Calu3 (cell line): ENCODE measurements at places on chromosomes 5 and 9. TPM values are rescaled to one million over a fixed set of nuclear protein-coding genes. Genes with fewer than 3 reads are reported as not detected.

DNA sequence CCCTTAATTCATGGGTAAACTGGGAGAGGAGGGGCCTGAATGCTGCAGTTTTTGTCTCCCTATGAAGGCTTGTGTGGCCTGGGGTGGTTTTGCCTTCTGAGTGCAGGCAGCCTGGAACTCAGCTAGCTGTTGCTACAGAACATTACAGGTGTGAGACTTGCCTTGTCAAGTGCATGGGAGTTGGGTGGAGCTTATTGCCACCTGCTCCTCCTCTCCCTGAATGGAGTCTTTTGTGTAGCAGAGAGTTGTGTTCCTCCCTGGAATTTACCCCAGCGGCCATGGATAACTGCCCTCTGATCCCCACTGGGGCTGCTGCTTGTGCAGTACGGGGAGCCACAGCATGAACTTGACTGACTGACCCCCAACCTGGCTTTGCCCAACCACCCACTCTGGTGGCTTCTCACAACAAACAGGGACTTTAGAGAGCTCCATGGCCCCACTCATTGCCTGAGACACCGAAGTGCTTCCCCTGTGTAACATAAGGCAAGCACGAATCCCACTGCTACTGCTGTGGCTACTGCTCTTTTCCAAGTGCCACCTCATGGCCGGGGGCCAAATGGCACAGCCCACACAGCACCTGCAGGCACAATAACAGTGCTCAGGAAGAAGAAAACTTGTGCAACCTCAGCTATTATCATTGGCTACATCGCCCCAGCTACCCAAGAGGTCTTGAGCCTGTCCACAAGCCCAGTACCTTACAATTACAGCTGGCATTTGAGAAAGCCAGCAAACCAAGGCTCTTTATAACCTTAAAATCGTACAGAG is 942.9 kb downstream of the CDH18 start:
- peak; percentile 25 for DNase-seq

GRCh38 chr9:105259731-105260612 is 15.5 kb downstream of the SLC44A1 start:
- DNase-seq, result no peak

Gene LCN15
- not detected in 2 replicates for total RNA-seq

- DNase-seq, result no peak
Observed at GRCh38 chr5:131575660-131576227, 59.3 kb downstream of the RAPGEF6 start.

Gene ANKRD18A
- 19.5 and 27.3 TPM in 2 replicates for total RNA-seq

DNA sequence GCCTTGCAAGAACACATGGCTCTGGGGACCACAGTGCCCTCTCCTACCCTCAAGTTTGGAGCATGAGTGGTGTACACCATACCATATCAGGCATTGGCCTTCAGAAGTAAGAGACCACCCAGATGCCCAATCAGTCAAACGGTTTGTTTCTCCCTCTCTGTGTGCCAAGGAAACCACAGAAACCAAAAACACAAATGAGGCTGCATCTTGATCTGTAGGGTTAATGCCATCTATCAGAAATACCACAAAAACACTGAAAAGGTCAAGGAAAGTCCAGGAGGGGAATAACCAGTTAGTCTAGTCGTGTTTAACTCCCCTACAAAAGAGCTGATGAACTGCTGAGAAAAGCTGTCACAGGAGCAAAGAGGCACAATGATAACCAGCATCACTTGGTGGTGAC is 78.4 kb downstream of the INSYN2B start:
- DNase-seq, result no peak

Gene HRH2
- total RNA-seq, result not detected in 2 replicates

- peak; percentile 33 for DNase-seq
Observed at GRCh38 chr5:37696190-37697021, 143.4 kb downstream of the GDNF start.

DNA sequence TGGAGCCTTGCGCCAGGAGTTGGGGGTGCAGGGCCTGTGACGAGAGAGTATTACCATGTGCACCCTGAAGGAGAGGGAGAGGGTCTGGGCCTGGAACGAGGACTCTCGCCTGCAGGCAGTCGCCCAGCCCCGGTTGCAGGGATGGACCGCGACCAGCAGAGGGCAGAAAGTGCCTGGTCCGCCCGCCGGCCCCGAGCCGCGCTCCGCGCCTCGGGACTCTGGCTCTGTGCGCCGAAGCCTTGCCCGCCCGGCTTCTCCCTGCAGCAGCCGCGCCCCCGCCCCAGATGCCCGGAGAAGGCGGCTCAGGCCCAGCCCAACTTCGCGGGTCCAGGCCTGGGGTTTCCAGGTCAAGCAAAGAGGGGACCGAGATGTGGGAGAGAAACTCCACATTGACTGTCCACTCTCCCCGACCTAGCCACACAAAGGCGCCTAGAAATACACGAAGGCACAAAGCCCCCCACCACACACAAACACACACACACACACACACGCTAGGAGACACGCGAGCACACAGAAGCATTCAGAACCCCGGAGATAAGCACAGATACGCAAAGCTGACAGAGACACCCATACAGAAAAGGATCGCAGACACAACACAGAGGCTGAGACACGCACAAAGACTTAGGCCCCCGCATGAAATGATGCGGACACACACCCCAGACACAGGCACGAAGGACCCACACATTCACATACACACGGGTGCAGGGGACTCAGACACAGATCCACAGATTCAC is 2.0 kb upstream of the LMX1B start:
- DNase-seq, result peak; percentile 81

- DNase-seq, result no peak
Observed at GRCh38 chr5:36587354-36587753, 19.1 kb upstream of the SLC1A3 start.

DNA sequence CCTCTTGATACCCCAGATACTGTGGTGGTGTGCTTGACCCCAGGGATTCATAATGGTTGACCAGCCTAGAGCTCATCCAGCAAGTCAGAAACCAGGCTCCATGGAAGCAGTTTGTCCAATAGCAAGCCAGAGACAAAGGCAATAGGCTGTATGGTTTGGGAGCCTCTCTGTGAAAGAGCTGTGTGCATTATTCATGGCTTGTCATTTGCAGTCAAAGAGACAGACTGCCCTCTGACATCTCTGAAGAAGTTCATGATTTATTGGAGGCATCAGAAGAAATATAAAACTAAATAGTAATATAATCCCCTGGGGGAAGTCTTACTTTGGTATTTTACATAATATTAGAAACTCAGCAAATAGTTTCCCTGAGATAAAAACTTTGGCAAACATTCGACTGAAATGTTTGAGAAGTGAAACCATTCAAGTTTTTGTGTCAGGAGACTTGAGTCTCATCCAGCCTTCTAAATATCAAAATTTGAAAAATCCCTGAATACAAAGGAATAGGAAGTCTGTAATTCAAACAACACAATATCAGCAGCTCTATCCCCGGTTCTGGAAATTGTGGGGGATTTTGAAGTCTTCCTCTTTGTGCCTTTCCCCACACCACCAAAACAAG is 250.3 kb downstream of the ZSWIM6 start:
- no peak for DNase-seq

DNA sequence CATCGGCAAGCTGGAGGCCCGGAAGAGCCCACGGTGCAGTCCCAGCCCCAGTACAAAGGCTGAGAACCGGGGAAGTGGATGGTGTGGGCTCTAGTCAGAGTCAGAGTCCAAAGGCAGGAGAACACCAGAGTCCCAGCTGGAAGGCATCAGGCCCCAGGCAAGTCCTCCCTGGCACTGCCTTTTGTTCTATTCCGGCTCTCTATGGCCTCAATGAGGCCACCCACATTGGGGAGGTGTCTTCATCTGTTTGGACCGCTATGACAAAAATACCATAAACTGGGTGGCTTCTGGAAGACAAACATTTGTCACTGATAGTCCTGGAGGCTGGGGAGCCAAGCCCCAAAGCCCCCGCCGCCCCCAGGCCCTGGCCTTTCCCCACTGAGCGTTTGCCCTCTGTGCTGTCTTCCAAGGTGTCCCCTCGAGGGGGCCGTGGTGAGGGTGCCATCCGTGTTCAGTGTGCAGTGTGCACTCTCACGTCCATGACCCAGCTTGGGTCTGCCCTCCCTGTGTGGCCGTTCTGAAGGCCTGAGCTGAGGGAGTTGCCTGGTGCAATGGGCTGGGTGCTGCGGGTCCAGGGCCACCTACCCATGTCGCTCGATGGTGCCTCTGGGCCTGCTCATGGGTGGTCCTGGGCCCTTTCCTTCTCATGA is 99.1 kb upstream of the PPP1R26 start:
- no peak for DNase-seq

Gene PCDH12
- not detected in 2 replicates for total RNA-seq

Gene PCDHGA2
- total RNA-seq, result not detected in 2 replicates

GRCh38 chr9:93886911-93887310 is 68.2 kb downstream of the BARX1 start:
- DNase-seq, result no peak

DNA sequence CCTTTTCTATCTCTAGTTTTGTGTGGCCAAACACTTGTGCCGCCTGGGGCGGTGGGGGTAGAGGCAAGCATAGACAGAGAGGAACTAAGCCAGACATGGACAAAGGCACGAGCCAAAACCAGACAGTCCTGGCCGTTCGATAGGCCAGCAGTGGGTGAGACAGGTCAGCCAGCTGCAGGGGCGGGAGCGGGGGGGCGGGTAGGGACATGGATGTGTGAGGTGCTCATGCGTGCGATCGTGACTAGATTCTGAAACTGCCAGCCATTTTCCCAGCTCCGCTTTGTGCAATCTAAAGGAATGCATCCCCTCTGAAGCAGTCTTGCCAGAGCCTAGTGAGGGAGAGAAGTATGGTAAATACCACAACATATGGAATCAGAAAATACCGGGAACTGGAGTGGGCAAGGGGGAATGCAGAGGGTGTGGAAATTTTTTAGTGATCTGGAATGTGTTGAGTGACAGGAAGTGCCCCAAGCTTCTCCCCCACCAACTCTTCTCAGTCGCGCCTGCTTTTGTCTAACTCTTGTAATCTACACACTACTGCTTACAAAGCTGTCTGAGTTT is 111.9 kb downstream of the NR6A1 start:
- DNase-seq, result peak; percentile 71

- no peak for DNase-seq
Observed at GRCh38 chr9:25557645-25558300, 120.5 kb downstream of the TUSC1 start.

Gene SPACA9
- total RNA-seq, result 2.2 and 2.5 TPM in 2 replicates

GRCh38 chr9:113463418-113464285 is at the start of gene RGS3:
Gene RGS3 (plus strand): TSS chr9:113463727. CDS start chr9:113463803, 76 bp downstream.
- DNase-seq, result peak; percentile 83

GRCh38 chr9:93569621-93570174 is 6.7 kb upstream of the PHF2 start:
- DNase-seq, result no peak

- DNase-seq, result peak; percentile 75
Observed at GRCh38 chr5:95861221-95861863, 38.8 kb upstream of the GLRX start.

Gene CYLC2
- total RNA-seq, result not detected in 2 replicates

Gene CETN3
- total RNA-seq, result 30.0 and 40.3 TPM in 2 replicates

Gene LCN1
- not detected in 2 replicates for total RNA-seq

Gene TAF11L5
- not detected in 2 replicates for total RNA-seq

GRCh38 chr5:180790020-180790419 is 12.6 kb downstream of the MGAT1 start:
- DNase-seq, result no peak

Gene PPP2R2B
- total RNA-seq, result 1.2 TPM in 1 of 2 replicates, not detected in the other

DNA sequence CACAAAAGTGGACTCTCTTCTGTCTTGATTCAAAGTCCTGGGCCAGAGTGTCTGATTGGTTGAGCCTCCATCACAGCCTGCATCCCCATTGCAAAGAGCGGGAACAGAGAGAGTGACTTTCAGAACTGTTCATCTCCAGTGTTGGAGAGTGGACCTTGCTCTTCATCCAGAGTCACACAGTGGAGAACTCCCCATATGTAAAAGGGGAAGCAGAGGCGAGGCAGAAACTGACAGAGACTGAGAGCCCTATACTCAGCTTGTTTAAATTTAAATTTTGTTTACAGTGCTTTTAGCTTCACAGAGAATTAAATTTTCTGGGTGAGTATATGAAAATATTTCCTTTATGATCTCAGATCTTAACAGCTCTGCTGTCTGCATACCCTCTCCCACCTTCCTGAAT is 70.0 kb upstream of the SSBP2 start:
- no peak for DNase-seq

DNA sequence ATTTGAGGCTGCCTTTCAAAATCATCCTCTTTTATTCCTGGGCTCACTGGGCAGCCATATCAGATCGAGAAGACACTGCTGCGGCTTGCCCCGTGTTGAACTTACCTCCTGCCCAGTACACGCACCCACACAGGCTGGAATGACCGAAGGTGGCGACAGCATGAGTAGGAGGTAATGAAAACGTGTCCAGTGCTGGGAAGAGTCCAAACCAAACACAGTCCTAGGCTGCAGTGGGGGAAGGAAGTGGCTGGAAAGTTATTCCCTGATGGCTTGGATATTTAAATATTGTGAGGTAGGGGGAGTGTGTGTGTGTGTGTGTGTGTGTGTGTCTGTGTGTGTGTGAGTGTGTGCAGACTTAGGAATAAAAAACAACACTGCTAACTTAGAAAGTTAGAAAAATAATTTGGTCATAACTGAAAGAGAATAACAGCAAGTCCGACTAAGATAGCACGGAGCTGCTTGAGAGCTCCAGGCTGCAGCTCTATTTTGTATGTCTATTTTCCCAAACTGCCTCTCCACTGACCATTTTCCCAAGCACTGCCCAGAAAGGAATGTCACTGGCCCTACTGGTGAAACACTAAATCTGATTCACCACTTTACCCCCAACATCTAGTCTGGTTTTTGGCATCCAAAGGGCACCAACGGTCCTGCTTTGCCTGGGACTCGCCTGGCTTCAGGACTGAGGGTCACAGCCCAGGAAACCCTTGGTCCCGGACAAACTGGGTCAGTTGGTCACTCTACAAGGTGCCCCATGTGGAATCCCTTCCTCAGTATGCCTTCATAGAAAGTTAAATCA is 41.2 kb downstream of the ANKH start:
- peak; percentile 8 for DNase-seq

GRCh38 chr5:132220491-132220890 is 7.2 kb downstream of the P4HA2 start:
- no peak for DNase-seq

- peak; percentile 73 for DNase-seq
Observed at GRCh38 chr9:129624168-129624759, 1.7 kb upstream of the NTMT1 start.

Gene NPR3
- total RNA-seq, result 0.15 and 0.19 TPM in 2 replicates

- no peak for DNase-seq
Observed at GRCh38 chr9:127351182-127352166, 45.5 kb upstream of the SLC2A8 start.

DNA sequence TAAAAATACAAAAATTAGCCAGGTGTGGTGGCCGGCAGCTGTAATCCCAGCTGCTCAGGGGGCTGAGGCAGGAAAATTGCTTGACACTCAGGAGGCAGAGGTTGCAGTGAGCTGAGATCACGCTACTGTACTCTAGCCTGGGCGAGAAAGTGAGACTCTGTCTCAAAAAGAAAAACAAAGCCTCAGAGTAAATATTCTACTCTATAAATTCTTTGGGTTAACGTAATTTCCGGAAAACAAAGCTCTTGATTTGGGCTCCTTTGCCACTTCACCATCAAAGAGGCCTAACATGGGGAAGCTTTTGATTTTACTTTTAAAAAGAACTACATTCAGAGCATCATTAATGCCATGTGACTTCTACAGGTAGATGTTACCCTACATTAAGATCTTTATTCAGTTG is 103.1 kb downstream of the SERINC5 start:
- no peak for DNase-seq

Gene MLANA
- not detected in 2 replicates for total RNA-seq
